ENCODE measurements at places on chromosomes 3 and 15.
A peak's percentile ranks its signal among the peaks of the same experiment; 100 is the strongest.

DNA sequence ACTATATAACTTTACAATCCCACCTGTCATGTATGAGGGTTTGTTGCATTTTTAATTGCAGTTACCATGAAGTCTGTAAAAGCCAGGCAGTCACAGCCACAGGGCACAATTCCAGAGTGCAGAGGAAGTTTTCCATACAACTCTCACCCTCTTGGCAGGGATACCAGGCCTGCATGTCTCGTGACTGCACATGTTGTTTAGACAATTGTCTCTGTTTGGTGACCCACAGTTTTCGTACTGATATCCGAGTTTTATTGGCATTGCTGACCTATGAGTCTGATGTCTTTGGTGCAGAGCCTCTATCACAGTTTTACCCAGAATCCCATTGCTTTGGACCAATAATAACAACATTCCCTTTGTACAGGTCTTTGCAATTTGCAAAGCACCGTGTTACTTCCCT lies 24.9 kb upstream of the MYZAP start:
- DNase-seq = no peak

GRCh38 chr3:31423482-31423881 lies 109.2 kb upstream of the STT3B start:
- no peak for DNase-seq

- no peak for DNase-seq
These were observed 6.6 kb downstream of the GPR171 start for GRCh38 chr3:151196434-151196833.

DNA sequence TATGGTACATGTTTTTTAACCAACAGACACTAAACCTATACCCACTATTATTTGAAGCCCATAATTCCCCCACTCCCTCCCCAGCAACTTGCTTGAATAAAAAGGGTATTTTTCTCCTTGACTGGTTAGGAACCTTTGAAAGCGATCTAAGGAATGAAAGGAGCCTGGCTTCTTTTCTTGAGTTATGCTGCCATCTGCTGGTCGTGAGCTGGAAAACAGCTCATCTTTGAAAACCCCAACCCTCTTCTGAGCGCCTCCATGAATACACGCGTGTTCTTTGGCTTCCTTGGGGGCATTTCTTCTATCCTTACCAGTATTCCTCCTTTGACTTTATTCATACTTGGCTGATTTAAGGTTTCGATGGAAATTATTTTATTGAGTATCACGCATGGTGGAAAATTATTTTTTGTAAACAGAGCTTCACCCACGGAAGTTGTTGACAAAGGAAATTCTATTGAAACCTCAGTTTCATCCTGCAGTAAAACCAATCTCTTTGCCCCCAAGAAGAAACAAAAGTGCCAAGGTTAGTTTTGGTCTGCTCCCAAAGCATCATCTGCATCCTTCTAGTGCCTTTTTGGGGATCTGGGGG lies 171.6 kb downstream of the SV2B start:
- no peak for DNase-seq

GRCh38 chr3:139652561-139652960 lies 25.2 kb downstream of the NMNAT3 start:
- no peak for DNase-seq

GRCh38 chr15:49990835-49991545 lies 128.0 kb downstream of the ATP8B4 start:
- DNase-seq = no peak

DNA sequence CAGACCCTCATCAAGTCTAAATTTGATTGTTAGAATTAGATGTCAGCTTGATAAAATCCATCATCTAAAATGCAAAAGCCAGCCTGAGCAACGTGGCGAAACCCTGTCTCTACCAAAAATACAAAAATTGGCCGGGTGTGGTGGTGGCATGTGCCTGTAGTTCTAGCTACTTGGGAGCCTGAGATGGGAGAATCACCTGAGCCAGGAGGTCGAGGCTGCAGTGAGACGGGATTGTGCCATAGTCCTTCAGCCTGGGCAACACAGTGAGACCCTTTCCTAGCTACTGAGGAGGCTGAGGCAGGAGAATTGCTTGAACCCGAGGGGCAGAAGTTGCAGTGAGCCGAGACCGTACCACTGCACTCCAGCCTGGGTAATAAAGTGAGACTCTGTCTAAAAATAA lies 69.5 kb downstream of the MYO1E start:
- no peak for DNase-seq

DNA sequence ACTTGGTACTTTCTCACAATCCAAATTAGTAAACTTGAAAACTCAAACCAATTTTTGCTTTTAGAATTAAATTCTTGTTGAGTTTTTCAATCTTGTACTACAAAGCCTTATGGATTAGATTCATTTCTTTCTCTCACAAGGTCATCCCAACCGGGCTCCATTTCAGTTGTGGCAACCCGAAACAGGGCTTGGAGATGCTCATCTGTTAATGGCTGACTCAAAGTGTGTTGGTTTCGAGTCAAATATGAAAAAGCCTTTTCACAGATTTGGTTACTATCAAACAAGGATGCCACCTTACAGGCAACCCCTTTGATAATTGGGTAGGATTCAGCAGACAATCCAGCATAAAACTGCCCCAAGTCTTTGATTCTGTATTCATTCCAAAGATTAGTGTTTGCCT lies 1.8 kb downstream of the EPM2AIP1 start:
- DNase-seq = no peak

GRCh38 chr3:98786364-98787006 lies 23.3 kb downstream of the ST3GAL6 start:
- DNase-seq = no peak

DNA sequence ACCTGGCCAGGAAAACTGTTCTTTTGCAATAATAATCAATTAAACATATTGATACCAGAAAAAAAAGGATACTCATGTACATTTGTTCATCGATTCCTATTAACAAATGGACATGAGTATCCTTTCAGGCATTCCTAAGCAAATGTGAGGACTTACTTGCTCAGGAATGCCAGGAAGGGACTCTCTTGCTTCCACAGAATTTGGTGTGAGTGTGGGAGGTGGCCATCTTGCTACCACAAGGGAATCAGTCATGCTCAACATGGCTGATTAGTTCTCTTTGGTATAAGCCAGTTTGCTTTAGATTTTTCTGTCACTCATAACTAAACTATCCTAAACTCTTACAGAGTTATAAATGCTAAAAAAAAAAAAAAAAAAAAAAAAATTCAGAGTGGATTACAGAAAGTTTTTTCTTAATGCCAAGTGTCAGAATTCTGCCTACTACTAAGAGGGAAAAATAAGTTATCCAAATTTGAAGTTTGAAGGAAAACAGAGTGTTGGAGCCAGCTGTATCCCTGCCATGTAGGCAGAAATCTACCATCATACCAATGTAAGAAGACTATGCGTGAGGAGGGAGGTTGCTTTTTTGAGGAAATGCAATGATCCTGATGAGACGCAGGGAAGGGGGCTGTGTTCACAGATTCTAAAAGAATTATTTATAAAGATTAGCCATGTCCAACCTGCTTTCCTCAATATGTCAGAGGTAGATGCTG lies 98.7 kb downstream of the PLD1 start:
- no peak for DNase-seq

DNA sequence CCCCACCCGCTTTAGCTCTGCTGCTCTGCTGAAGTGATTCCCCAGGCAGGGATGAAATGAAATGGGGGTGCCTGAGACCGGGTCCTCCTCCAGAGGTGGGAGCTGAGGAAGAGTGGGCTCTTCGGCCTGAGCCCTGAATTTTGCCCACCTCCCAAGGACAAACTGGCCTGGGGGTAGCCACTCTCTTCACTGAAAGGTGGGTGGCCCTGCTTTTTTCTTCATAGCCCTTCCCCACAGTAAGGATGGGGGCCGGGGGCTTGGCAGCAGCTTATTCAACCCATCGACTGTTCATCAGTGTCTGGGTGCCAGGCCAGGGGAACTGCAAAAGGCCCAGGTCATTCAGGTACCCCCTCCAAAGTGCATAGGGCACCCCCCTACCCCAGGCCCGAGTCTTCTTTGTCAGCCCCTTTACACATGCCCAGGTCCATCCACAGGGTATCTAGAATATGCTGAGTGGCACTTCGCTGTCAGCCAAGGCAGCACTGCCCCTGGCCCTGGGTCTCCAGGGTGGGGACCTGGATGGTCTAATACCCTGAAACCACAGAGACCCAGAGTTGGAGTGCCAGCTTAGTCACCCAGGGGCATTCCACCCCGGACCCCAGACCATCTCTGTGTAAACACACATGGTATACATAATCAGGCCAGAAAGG lies 7.9 kb downstream of the SCN5A start:
- no peak for DNase-seq

- DNase-seq = no peak
These were observed 45.7 kb downstream of the MORC1 start for GRCh38 chr3:109072194-109072593.

GRCh38 chr15:99955181-99955525 lies 221.9 kb upstream of the LYSMD4 start:
- no peak for DNase-seq

DNA sequence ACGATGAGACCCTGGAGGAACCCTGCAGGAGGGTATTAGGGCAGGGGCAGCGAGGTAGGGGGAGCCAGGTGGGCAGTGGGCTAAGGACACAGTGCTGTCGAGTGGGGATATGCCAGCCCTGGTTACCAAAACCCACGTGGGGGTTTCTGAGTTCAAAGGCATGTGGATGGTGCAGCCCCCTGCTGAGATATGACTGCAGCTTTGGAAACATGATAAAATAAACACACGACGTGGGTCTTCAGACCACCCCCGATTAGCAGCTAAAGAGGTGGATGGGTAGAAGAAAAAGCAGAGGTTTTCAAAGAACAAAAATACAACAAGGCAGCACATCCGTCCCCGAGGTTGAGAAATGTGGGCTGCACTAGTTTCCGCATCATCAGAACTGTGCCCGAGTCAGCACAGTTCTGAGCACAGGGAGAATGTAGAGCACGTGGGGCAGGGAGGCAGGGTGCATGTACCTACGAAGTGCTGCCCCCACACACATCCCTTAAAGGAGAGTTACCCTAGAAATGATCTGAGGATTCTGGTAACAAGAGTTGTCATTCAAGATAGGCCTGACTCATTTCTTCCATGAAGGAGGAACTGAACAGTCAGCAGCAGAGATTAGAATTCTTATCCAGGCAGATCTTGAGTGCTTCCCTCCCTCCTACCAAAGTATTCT lies 121.3 kb downstream of the RPLP1 start:
- DNase-seq = peak; percentile 53

- no peak for DNase-seq
These were observed 34.9 kb upstream of the ITGA11 start for GRCh38 chr15:68466876-68467275.

- no peak for DNase-seq
These were observed 19.8 kb upstream of the SMAD6 start for GRCh38 chr15:66682246-66682645.

DNA sequence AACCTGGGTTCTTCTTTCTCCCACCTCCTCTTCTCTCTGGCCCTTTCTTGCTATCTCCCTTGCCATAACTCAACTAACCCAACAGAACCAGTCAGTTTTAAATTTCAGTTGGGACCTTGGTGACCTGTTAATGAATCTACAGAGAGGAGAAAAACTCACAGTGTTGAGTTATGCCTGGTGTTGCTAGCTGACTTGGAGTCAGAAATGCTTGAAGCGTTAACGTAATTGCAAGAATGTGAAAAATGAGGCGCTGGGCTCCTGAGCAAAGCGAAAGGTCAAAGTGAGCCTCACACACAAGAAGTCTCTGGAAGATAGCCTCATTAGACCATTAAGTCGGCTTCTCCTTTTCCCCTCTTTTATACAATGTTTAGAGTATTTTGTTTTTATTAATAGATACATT lies 18.4 kb downstream of the MEIS2 start:
- DNase-seq = no peak

GRCh38 chr15:51706926-51707608 lies 25.8 kb downstream of the SCG3 start:
- no peak for DNase-seq

- DNase-seq = no peak
These were observed 1026.2 kb downstream of the NAALADL2 start for GRCh38 chr3:175885231-175885766.

Measured in nucleus accumbens (tissue), 56 donors.